ENCODE measurements at places on chromosomes 1 and 21.

- no peak for DNase-seq
Measured at GRCh38 chr1:222216255-222216754, 331.6 kb downstream of the HHIPL2 start.

GRCh38 chr1:93963585-93963984 is 54.4 kb upstream of the GCLM start:
- DNase-seq = peak; percentile 87

DNA sequence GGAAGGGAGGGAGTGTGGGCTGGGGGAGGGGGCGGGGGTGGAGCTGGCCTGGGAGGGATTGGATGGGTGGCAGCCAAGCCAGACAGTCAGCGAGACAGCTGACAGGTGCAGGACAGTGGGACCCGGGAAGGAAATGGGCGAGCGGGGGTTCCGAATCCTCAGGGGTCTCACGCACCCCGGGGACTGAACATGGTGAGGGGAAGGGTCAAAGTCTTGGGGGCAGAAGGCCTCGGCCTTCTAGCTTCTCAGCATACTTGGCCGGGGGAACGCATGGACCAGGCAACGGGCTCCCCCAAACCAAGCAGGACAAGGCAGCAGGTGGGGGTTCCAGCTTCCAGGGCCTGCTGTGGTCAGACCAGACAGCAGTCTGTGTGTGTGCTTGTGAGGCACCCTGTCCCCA is 23.1 kb downstream of the CASZ1 start:
- no peak for DNase-seq

- DNase-seq = no peak
Measured at GRCh38 chr1:177341773-177342172, 171.0 kb downstream of the BRINP2 start.

GRCh38 chr1:212916481-212917133 is 33.7 kb upstream of the VASH2 start:
- no peak for DNase-seq

DNA sequence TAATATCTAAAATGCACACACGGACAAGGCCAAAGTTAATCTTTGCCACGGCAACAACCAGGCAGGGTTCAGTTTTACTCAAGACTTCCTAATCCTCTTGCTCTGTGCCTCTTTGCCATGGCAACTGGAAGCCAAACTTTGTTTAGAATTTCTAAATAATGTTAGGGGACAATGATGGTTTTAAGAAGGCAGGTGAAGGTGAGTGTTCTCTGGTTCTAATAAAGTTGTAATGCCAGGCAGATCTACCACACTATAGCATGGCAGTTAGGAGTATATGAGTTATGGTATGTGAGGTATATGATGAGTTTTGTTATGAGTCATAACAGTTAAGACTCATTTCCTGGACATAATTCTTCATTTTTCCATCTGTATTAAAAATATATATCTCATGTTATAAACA is 2.7 kb downstream of the PTPRC start:
- DNase-seq = no peak

- DNase-seq = no peak
Measured at GRCh38 chr21:31708541-31708940, 23.4 kb downstream of the SCAF4 start.

GRCh38 chr1:43337588-43337987 is at the start of gene MPL:
Gene MPL, plus strand, starts transcription at chr1:43337818. Its CDS starts 31 bp downstream, at chr1:43337849.
- DNase-seq = no peak

DNA sequence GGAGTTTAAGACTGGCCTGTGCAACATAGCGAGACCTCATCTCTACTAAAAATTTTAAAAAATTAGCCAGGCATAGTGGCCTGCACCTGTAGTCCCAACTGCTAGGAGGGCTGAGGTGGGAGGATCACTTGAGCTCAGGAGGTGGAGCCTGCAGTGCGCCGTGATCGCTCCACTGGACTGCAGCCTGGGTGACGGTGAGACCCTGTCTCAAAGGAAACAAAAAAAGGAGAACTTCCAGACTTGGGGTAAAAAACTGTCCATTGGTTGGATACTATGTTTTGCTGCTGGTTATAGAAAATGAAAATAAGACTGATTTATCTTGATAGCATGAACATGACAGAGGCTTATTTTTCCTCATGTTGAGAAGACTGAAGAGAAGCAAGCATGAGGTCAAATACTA is 79.4 kb downstream of the WDR4 start:
- no peak for DNase-seq
